Panc1 (cell line): ENCODE measurements at places on chromosomes 5 and 9. TPM values are rescaled to one million over a fixed set of nuclear protein-coding genes. Genes with fewer than 3 reads are reported as not detected.

The RLN1 gene
- total RNA-seq, result not detected

The SLC6A18 gene
- total RNA-seq, result not detected

DNA sequence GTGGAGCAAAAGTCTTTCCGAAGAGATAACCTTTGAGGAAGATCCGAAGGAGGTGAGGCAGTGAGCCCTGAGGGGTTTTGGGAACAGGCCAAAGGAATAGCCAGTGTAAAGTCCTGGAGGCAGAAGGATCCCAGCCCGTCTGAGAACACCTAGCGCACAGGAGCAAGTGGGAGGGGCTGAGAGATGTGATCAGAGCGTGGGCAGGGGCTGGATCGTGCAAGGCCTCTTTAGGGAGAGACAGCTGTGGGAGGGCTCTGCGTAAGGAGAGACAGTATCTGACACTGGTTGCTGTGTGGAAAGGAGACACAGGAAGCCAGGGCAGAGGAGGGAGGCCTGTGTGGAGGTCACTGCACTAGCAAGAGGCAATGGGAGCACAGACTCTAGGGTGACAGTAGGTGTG is 68.2 kb downstream of the BARX1 start:
- no peak for DNase-seq

DNA sequence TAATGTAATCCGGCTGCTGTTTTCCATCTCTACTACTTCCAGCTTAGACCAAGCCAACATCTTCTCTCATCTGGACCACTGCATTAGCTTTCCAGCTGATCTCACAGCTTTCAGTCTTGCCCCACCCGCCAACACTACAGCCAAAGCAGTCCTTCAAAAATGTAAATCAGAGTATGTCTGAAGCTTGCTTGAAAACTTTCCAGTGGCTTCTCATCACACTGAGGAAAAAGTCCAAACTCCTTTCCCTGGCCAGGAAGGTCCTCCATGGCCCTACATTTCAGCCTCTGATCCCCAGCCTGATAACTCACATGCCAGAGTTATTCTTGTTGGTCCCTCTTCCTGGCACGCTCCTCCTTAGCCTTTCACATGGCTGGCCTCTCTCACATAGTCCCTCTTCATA is 38.5 kb downstream of the TTC1 start:
- no peak for DNase-seq

The TMEM141 gene
- 53.5 TPM for total RNA-seq

- DNase-seq, result no peak
Measured at GRCh38 chr5:58851153-58851552, 268.3 kb downstream of the RAB3C start.

DNA sequence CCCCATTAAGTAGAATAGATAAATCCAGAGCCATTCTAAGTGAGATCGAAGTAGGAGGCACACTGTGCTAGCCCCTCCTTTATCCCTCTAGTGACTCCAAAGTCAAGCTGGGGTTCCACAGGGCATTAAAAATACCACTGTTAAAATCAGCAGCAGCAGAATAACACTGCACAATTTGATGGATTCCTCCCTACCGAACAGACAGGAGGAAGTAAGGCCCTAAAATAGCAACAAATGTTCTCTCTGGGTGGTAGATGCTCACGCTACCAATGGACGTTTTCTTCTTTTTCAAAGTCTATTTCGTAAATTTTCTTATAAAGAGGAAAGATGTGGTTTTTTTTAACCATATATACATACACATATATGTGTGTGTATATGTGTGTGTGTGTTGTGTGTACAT is 54.4 kb downstream of the FBXW11 start:
- DNase-seq, result no peak

DNA sequence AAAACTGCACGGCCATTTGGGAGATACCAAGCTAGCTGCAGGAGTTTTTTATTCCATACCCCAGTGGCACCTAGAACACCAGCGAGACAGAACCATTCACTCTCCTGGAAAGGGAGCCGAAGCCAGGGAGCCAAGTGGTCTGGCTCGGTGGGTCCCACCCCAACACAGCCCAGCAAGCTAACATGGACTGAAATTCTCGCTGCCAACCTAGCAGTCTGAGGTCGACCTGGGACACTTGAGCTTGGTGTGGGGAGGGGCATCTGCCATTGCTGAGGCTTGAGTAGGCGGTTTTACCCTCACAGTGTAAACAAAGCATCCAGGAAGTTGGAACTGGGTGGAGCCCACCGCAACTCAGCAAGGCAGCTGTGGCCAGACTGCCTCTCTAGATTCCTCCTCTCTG is 108.9 kb upstream of the CHD1 start:
- no peak for DNase-seq

DNA sequence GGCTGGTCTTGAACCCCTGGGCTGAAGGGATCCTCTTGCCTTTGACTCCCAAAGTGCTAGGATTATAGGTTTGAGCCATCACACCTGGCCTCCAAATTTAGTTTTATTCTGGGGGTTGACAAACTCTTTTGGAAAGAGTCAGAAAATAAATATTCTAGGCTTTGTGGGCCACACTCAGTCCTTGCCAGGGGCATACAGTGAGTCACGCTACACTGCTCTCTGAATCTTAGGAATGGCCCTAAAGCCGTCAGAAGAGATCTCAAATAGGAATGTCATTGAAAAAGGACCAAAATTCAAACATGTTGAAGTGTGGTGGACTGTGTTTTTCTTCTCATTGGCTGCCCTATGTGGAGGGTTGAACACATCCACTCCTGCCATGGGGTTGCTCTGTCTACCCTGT is 127.7 kb upstream of the BASP1 start:
- no peak for DNase-seq

The SLC1A3 gene
- 0.13 TPM for total RNA-seq

GRCh38 chr5:132592521-132592920 is 35.7 kb downstream of the RAD50 start:
- DNase-seq, result no peak

DNA sequence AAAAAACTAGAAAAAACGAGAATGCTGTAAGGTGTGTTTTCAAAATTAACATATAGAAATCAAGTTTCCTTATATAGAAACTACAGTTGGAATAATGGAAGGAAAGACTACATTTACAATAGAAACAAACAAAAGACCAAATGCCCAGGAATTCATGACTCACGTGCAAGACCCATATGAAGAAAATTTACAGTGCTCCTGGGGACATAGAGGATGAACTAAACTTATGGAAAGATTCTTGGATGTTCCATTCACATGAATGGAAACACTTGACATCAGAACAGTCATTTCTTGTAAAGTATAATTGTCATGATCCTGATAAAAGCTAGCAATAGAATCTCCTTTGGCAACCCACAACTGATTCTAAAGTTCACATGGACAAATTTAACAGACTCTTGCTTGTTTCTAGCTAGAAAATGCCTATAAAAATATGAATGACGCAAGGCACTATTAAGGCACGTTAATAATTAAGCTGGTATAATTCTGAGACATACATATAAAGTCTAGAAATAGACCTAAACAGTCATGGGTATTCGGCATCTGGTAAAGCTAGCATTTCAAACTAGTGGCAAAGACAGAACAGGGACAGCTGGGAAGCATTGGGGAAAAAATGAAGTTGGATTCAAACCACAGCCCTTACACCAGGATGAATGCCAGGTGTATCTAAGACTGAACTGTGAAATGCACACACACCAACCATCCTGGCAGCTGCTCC is 5.1 kb upstream of the ZFP62 start:
- no peak for DNase-seq

DNA sequence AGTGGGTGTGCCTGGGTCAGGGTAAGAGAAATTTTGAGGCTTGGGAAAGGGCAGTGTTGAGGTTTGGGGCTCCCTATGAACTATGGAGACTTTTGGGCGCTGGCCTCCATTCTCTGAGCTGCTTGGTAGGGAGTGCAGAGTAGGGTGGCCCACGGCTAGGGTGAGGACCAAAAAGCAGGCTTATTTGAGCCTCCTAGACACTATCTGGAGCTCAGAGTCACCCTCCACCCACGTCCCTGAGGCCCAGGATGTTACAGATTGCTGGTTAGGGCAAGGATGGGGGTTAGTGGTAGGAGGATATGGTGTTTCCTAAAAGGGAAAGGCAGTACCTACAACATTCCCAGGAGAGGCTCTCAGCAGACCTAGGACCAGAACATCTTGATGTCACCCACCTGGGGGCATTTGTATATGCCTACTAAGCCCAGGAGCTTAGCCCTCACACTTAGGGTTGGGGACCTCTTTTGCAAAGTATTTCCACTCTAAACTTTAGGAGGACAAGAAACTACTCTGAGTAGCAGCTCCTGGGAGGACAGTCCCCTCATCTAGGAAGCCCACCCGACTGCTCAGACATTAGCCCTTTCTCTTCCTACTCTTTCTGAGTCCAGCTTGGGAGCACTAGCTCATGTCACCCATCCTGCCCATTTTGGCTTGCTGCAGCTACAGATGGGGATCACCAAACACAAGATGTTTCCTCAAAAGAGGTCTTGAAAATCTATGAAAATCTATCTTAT is 2.3 kb downstream of the SHROOM1 start:
- no peak for DNase-seq

The GOLPH3 gene
- total RNA-seq, result 89.7 TPM

The SPINK13 gene
- not detected for total RNA-seq

The GHR gene
- total RNA-seq, result 0.05 TPM

- no peak for DNase-seq
Measured at GRCh38 chr5:154118893-154119336, 71.6 kb upstream of the GALNT10 start.

The ACOT12 gene
- total RNA-seq, result 0.74 TPM

GRCh38 chr5:76099286-76099702 is 16.1 kb downstream of the SV2C start:
- no peak for DNase-seq

DNA sequence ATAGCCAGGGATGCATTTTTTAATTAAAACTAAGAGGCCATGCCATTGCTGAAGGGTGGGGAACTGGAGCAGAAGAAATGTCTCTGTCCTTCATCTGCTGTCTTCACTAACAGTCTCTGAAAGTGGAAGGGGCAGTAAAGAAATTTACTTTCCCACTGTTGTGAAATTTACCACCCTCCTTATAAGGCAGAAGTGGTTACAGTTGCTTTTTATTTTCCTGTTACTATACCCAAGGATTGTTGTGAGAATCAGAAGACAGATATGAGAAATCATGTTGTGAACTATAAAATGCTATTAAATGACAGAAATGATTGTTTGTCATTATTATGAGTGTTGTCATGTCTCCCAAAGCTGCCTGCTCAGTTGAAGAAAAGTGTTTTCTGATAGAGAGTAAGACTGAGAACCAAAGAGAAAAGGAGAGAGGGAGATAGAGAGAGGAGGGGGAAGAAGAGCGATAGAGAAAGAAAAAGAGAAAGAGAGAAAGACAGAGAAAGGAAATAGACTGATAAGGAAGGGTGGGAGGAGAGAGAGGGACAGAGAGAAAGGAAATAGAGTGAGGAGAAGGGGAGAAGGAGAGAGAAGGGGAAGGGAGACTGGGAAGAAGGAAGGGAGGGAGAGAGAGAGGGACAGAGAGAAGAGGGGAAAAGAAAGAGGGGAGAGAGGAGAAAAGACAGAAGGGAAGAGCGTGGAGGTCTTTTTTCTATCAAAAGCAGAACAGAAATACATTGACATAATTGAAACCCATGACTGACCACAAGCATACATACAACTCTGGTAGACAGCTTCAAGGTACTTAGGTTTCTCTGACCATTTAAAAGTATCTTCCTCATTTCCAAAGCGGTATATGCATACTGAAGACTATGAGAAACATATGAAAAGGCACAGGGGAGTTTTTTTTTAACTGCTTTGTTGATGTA is 22.5 kb downstream of the SEC61B start:
- DNase-seq, result no peak

DNA sequence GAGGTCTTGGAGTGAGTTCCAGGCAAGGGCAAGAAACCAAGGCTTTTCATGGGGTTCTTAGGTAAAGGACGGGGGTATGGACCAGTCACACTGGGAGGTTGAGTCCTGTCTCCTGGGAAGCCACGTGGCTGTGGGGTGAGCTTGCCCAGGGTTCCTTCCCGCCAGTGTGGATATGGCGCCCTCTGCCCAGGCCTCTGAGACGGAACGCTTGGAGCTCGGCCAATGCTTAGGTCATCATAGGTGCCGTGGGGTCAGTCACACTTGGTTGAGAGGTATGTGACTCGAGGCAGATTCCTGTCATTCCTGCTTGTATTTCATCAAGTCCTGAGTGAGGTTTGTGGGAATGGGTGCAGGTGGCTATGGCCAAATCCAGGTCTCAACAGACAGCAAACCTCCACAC is 46.2 kb downstream of the TENT4A start:
- DNase-seq, result no peak

The NOTCH1 gene
- total RNA-seq, result 13.4 TPM

The GAS1 gene
- total RNA-seq, result 0.13 TPM

- DNase-seq, result no peak
Measured at GRCh38 chr5:73946919-73947602, 321.1 kb downstream of the ARHGEF28 start.

The DMRT3 gene
- total RNA-seq, result not detected

DNA sequence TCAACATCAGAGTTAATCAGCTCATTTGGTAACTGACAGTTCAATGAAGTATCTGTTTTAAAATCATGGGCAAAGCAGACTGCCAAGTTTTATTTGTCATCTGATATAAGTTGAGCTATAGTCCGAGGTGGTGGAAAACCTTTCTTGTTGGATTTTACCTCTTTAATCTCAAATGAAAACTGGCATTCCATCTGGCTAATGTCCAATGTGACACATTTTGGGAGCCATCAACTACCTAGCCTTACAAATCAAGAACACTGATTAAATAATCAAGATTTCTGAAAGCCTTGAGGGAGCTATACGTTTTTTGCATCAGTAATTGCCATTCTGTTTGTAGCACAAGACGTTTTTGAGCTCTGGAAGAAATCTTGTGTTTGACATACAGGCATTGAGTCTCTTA is 1380.5 kb upstream of the WWC1 start:
- no peak for DNase-seq

DNA sequence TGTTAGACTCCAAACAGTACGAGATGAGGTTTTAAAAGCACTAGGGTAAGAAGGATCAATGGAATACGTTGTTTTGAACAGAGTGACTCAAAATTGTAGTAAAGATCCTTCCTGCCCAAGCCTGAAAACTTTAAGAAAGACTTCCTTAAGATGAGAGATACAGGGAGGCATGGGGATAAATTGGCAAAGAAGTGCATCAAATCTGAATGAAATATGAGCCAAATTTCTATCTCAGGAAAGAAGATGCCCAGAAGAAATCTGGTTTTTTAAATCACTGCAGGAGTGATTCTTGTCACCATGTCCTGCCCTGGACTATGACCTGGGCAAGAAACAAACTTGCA is 14.9 kb downstream of the FCN2 start:
- DNase-seq, result no peak

The CCL19 gene
- not detected for total RNA-seq

- DNase-seq, result no peak
Measured at GRCh38 chr5:161009194-161009593, 157.2 kb upstream of the ATP10B start.
